ENCODE measurements at places on chromosomes 7 and 10.

DNA sequence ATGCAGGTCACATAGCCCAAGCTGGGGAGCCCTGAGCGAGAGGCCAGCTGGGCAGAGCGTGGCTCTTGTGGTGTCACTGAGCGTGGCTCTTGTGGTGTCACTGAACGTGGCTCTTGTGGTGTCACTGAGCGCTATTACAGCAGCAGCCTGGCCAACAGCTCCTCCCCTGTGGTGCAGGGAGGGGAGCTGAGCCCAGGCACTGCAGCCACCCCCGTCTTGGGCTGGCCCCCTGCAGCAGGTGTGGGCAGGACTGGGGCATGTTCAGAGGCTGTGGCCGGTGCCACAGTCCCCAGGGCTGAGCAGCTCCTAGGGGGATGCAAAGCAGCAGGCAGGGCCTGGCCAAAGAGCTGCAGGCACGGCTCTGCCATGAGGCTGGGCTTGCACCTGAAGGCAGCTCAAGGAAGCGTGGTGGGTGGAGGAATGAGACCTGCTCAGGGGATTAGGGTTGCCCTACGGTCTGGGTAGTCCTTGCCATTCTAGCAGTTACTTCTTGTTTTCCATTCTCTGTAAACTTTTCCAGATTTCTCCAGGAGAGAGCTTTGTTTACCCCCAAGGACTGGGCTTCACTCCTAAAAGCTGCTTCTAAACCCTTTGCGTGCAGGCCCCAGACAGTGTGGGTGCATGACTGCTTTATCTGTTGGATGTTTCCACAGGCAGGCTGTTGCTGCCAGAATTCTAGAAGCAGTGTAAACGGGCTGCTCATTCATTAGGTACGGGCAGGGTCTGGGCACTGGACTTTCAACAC, 29.2 kb downstream of the ZNF783 start:
- no peak for DNase-seq

DNA sequence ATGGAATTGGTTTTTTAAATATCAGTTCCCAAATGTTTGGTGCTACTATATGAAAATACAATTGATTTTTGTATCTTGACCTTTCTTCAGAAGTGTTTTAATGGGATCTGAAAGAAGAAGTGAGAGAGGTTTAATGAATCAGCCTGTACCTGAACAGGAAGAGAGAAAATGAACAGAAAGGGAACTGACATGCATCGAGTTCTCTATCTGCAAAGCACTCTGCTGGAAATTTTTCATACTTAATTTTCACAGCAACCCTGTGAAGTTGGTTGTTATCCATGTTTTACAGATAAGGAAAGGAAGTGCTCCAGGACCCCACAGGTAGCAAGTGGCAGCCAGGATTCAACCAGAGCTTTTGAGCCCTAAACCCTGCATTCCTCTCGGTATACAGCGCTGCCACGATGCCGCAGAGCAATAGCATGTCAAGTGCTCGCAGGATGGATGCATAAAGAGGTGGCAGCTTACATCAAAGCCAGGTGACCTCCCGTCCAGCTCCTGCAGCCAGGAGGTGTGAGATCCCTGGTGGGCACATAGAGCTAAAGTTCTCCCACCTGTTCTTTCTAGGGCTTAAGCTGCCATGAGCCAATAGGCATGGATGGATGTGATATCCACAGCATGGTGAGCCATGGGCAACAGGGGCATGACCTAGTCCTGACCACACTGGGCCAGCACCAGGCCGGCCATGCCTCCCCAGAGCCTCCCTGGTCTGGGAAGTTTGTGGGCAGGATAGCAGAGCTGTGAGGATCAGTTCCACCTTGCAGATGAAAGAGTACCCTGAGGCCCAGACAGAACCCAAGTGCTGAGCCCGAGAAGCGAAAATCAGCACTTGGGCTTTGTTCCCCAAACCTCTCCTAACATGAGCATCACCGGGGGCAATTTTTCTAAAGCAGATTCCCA, 57.2 kb downstream of the CALML3 start:
- no peak for DNase-seq

GRCh38 chr10:116803451-116804249, 45.6 kb upstream of the ENO4 start:
- no peak for DNase-seq

DNA sequence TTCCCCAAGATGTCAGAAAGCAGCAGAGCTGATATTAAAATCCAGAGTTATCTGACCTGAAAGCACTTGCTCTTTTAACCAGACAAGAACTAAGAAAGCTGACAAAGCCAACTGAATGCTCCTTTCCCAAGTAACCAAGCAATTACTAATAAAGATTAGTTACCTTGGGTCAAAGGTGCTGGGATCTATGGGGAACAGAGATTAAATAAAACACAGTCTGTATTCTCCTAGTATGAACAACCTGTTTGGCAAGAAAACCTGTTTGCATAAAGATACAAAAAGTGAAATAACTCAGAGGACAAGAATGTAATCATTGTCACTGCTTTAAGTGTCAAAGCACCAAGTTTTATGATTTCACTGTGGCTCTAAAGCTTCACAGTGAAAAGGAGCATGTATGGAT, 35.7 kb downstream of the ITPRID1 start:
- DNase-seq: no peak

DNA sequence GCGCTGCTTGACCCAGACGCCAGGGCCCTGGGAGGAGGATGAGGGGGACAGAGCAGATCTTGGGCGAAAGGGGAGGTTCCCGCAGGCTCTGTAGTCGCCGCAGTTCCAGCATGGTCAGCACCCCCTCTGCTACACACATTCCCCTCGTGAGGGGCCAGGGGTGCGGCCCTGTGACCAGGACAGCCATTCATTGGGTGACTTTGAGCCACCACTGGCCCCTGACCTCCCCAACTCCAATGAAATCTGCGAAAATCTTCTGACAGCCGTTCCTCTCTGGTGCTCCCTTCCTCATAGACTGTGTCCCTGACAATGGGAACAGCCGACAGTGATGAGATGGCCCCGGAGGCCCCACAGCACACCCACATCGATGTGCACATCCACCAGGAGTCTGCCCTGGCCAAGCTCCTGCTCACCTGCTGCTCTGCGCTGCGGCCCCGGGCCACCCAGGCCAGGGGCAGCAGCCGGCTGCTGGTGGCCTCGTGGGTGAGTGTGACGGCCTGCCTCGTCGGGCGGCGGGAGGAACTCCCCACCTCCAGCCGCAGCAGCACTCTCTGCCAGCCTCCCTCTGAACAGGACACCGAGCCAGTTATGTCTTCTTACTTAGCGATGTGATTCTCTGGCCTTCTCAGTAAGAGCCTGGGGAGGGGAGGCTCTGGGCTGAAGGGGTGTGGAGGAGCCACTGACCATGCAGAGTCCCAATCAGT, 825 bp downstream of the TMEM176A start:
- DNase-seq: no peak

DNA sequence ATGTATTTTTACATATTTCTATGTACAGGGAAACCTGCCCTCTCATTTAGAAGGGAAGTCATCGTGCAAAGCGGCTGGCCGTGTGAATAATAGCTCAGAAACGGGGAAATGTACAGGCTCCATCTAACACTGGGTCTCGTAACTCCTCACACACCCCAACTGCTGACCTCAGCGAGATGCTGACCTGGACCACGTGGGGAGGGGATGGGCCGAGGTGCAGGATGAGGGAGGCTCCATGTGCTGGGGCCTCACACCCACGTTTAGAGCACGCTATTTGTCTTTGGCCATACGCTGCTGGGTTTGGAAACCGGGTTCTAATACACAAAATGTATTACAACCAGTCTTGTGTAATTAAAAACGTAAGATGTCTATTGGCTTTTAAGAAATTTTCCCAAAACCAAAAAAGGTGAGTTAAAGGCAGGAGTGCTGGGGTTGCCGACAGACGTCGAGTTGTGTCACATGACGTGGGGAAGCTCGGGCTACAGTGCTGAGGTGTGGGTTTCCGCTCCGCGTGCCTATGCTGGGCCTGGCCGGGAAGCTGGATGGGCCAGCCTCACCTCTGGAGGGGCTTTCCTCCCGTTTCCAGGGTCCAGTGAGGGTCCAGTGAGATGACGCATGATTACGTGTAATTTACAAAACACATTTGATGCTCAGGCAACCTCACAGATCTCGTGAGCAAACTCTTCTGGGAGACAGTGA, 215.6 kb downstream of the DNAJB6 start:
- no peak for DNase-seq

DNA sequence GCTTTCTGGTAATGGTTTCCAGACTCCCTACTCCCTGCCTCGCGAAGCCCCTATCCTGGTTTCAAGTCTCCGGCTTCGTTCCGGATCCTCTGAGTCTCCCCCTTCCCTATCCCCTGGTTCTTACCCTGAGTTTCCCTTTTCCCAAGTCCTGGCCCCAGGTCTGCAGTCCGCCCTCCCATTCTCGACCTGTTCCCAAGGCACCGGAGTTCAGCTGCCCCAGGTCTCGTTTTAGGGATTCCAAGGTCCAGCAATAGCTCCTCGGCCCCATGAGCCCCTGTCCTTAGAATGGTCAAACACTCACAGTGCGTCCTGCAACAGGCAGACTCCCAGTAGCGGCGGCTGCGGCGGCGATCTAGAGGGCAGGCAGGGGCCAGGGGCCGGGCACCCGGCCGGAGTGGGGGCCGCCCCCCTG, 274 bp downstream of the PITX3 start:
- no peak for DNase-seq

GRCh38 chr7:86643561-86644281, at the start of gene GRM3:
GRM3 (plus strand) TSS chr7:86643909; CDS start chr7:86765146, 121,237 bp downstream.
- no peak for DNase-seq

- DNase-seq: no peak
Measured at GRCh38 chr7:135966341-135967043, 10.7 kb downstream of the MTPN start.

DNA sequence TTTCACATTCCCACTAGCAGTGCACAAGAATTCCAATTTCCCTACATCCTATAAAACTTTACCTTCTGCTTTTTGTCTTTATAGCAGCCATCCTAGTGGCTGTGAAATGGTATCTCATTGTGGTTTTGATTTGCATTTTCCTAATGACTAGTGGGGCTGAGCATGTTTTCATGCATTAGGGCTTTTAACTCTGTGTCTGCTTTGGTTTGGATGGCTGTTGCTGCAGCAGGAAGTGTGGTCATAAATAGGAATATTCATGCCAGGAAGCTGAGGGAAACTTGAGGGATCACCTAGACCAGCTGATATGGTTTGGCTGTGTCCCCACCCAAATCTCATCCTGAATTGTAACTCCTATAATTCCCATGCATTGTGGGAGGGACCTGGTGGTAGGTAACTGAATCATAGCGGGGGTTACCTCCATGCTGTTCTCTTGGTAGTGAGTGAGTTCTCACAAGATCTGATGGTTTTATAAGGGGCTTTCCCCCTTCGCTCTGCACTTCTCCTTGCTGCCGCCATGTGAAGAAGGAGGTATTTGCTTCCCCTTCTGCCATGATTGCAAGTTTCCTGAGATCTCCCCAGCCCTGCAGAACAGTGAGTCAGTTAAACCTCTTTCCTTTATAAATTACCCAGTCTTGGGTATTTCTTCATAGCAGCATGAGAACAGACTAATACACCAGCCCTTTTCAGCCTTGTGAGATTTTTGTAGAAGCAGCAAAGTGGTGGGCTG, 181.8 kb upstream of the PITRM1 start:
- no peak for DNase-seq

- DNase-seq: no peak
Measured at GRCh38 chr10:26829810-26830515, 30.8 kb downstream of the ABI1 start.

GRCh38 chr7:107742678-107743566, 1.0 kb upstream of the CBLL1 start:
- no peak for DNase-seq

- no peak for DNase-seq
Measured at GRCh38 chr10:111875725-111876124, 307.8 kb downstream of the GPAM start.

DNA sequence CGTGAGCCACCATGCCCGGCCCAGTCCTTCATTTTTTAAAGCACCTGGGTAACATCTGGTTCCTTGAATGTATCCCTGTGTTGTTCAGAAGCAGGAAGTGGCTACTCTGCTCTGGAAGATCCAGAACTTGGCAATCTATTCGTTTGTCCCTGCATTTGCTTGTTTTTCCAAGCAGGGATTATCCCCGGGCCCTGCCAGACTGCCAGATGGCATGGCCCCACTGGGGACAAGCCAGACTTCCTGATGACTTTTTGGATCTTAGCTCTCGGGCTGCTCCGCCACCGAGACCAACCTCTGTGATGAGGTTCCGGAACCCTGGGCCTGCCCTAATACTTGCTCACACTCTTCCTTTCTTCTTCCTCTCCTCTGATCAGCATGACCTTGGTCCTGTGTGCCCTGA, 496.7 kb downstream of the TYW1 start:
- no peak for DNase-seq

All from activated T-cell treated with anti-CD3 and anti-CD28 coated beads, Interleukin-2, amount 50 U/mL, for 48 hours (primary cell).